ENCODE measurements at places on chromosomes 12 and 14. TPM values are rescaled to one million over a fixed set of nuclear protein-coding genes. Genes with fewer than 3 reads are reported as not detected.

The PLEKHG7 gene
- not detected for total RNA-seq

The ADAMTS20 gene
- total RNA-seq, result not detected

DNA sequence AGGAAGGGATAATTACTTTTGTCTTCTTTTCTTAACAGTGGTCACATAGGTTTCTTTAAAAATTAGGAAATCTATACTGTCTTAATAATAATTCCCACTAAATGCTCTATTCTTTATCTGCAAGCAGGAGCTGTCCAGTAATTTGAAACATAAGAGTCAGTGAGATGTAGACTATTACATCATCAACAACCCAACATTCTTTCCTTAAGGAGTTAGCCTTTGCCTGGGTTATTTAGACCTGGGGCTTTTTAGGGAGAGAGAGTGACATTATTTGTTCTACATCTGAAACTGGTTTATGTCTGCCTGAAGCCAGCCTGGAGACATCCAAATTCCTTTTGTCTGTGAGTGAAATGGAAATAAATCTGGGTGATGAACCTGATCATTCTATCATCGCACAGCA is 294.4 kb downstream of the TMTC2 start:
- peak; percentile 15 for DNase-seq

The KRT74 gene
- total RNA-seq, result not detected

The ABCB9 gene
- 16.9 TPM for total RNA-seq

- no peak for DNase-seq
These were observed 946.0 kb downstream of the GALC start for GRCh38 chr14:87046960-87047359.

The GLIPR1L1 gene
- not detected for total RNA-seq

Data from endothelial cell of umbilical vein (primary cell).